Mucosa of gallbladder (tissue), 1 donor: ENCODE measurements at places on chromosomes 7 and 10. TPM values are rescaled to one million over a fixed set of nuclear protein-coding genes. Genes with fewer than 3 reads are reported as not detected.

- DNase-seq, result no peak
Observed at GRCh38 chr10:70321897-70322890, 38.4 kb upstream of the NPFFR1 start.

DNA sequence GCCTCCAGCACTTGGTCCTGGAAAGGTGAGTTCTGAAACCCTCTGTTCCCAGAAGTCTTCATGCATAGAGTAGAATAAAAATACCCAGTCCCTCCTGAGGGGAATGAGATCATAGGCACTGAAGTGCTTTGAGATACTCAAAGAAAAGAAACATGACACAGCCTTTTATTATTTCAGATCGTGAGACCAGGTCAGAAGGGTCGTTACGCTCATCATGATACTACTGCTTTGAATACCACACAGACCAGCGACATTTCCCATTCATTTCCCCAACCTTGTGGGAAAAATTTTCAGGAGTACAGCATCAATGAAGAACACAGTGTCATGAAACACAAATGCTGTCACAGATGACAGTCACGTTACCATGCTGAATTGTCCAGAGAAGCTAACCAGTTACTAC lies 15.0 kb downstream of the CLRN3 start:
- no peak for DNase-seq

DNA sequence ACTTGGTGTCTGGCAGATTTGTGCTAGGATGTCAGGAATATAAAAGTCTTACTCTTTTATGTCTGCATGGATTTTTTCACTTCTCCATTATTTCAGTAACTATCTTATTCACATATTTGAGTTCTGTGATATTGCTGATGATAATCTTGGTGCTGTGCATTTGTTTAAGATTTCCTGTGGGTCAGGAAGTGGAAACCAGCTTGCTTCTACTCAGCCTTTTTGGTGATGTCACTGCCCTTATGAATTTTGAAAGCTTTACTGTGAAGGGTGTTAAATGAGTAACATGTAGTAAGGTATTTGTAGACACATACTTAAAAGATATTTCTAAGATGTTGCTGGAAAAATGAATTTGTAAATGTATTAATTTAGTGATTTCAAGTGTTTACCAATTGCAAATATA lies 69.5 kb upstream of the VOPP1 start:
- DNase-seq, result no peak

PCLO gene
- 7.4 TPM for total RNA-seq

RASA4B gene
- total RNA-seq, result 24.7 TPM

DNA sequence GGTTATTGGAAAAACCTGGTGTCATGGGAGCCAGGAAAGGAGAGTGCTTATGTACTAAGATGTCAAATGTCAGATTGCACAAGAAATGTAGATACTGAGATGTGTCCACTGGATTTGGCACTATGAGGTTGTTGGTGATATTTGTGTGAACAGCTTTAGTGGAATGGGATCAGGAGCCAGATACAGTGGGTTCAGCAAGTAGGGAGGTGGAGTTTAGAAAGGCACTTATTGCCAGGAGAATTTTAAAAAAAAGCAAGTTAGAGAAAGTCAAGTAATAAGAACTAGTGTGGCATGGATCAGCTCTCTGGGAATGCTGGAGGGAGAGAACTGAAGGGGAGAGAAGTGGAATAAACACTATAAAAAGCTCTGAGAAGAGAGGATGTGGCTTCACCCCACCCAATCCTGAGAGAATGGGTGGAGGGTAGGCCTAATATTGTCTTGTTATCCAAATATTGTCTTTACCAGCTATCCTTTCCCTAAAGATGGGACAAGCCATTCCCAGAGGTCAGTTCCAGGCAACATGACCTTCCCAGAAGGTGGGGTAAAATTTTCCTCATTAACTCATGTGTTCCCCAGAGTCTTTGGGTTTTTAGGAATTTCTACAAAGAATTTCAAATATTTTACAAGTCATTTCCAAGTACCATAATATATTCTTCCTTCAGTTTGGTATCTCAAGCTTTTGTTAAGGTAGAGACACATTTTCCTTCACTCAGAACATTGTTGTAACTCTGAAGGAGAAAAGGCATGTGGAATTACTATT lies 42.3 kb downstream of the ENTPD1 start:
- no peak for DNase-seq
